ENCODE measurements at places on chromosomes 7 and 10.

DNA sequence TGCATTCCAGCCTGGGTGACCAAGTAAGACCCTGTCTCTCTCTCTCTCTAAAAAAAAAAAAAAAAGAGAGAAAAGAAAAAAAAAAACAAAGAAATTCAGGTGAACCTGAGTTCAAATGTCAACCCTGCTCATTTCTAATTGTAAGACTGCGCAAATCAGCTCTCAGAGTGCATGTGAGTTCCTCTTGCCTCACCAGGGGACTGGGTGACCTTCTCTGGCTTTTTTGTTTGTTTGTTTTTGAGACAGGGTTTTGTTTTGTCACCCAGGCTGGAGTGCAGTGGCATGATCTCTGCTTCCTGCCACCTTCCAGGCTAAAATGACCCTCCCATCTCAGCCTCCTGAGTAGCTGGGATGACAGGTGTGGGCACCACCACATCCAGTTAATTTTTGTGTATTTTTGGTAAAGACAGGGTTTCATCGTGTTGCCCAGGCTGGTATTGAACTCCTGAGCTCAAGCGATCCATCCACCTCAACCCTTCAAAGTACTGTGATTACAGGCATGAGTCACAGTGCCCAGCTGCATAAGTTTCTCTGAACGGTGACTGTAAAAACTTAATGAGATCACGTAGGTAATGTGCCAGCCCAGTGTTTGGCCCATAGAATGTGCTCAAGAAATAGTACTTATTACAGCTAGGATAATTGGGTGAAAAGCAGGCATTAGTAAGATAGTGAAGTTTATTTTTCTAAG lies 45.3 kb upstream of the BAMBI start:
- no peak for DNase-seq

DNA sequence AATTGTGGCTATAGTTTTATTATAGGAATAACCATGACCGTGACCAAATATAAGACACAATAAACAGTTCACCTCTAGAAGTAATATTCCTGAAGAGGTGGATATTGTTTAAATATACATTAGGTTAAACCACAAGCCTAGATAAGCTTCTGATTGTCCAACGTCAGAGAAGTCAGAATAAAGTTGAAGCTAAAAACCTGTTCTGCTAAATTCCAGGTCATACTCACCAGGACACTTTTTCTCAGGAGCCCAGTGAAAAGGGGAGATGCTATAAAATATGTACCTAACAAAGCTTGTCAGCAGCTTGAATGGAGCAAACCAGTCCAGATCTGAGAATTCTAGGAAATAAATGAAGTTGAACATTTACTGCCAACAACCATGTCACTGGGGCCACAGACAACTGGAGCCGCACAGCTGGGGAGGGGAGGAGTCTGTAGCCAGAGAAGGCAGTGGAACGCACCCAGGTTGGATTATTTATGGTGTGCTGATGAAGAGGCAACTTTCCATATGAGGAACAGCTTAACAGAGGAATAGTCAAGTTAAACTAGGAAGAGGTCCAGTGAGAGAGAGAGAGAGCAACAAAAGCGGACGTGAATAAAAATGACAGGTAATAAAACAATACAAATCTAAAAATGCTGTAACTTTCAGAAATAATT lies 191.1 kb downstream of the ZNF438 start:
- DNase-seq, result no peak

- DNase-seq, result no peak
Measured at GRCh38 chr10:13291061-13291460, 8.8 kb downstream of the PHYH start.

DNA sequence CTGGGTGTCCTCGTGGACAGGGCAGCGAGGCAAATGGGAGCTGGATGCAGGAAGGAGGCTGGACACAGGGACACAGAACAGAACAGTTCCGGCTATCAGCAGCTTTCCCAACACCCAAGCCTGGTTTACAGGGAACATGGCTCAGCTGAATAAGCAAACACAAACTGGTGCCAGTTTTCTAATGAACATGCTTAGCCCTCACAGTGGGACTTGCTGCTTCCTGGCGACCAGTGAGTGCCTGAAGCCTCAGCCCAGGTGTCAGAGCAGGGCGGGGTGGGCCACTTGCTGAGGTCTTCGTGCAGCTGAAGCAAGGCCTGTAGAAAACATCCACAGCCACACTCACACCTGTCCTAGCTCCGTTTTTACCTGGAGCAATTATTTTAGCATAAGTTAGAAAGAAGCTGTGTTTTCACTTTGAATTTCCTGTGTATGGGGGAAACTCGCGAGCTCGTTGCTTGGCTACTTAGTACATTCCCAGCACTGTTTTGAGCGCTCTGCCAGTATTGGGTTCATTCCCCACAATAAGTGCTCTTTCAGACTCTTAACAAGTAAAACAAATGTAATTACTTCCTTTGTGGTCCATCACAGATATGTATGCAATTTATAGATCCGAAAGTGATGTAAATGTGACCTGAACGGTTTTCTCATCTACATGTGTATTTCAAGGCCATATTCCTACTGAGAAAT lies 261.2 kb upstream of the SHH start:
- no peak for DNase-seq

- DNase-seq, result no peak
Measured at GRCh38 chr7:151366166-151366879, 24.7 kb downstream of the NUB1 start.

DNA sequence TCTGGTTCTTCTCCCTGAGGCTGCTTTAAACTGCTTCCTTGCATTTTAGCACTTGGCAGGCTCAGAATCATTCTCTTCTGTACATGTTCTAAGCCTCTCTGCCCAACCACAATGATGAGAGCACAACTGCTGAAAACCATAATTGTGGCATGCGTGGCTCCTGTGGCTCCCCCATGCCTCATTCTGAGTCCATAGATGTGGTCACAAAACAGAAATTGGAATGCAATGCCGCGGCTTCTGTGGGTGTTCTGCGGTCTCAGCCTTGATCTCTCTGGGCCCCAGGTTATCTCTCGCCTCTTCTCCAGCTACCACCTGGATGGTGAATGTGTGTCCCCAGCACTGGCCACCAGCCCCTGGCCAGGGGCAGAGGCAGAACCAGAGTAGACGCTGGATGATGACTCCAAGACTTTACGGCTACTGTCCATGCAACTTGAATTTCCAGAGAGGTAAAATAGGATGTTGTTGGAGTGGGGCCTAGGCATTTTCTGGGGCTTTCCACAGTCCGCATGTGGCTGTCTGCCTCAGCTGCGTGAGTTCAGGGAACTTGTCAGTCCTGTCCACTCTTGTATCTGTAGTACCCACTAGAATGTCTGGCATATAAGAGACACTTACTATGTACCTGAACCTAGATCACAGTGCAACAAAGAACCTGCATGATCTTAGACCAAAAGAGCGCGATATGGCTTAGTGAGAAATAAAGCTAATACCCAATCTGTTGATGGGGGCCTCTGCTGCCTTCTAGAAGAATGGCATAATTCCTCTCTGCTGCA lies 52.4 kb upstream of the ADRB1 start:
- DNase-seq, result no peak

Measured in activated CD4-positive, alpha-beta T cell treated with anti-CD3 and anti-CD28 coated beads, Interleukin-2, amount 50 U/mL, for 4 hours (primary cell).